Central memory CD4-positive, alpha-beta T cell (primary cell): ENCODE measurements at places on chromosomes 16 and 17.

DNA sequence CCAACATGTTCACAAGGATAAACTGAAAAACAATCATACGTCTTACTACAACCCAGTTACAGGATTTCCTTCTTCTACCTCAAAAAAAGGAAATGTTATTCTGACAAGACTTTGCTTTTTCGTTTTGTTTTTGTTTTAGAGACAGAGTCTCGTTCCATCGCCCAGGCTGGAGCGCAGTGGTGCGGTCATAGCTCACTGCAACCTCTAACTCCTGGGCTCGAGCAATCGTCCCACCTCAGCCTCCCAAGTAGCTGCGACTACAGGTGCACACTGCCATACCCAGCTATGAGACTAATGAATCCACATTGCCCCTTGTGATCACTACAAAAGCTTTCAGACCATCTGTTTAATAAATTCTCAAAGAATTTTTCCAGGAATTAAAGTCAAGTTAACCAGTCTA lies 8.8 kb upstream of the TRIM37 start:
- DNase-seq = no peak

- no peak for DNase-seq
Measured at GRCh38 chr17:33603789-33604188, 310.7 kb upstream of the ASIC2 start.

DNA sequence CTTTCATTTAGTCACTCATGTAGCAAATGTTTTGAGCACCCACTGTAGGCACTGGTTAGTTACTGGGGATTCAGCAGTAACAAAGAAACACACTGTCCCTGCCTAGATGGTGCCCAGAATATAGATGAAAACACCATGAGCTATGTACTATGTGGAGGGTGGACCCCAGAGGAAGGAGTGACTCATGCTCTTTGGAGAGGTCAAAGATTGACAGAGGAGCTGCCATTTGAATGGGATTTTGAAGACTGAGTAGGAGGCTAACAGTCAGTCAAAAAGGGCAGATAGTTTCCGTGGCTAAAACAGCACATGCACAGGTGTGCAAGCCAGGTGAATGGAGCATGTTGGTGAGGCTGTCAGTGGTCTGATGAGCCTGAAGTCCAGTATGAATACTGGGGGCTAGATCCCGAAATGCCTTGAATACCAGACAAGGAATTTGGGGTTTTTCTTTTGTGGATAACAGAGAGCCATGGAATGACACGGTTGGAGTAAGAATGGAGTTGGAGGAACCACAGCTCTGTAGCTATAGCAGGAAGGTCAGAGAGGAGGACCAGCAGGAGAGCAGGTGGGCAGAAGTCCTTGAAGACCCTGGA lies 6.1 kb downstream of the IL21R start:
- peak; percentile 13 for DNase-seq

DNA sequence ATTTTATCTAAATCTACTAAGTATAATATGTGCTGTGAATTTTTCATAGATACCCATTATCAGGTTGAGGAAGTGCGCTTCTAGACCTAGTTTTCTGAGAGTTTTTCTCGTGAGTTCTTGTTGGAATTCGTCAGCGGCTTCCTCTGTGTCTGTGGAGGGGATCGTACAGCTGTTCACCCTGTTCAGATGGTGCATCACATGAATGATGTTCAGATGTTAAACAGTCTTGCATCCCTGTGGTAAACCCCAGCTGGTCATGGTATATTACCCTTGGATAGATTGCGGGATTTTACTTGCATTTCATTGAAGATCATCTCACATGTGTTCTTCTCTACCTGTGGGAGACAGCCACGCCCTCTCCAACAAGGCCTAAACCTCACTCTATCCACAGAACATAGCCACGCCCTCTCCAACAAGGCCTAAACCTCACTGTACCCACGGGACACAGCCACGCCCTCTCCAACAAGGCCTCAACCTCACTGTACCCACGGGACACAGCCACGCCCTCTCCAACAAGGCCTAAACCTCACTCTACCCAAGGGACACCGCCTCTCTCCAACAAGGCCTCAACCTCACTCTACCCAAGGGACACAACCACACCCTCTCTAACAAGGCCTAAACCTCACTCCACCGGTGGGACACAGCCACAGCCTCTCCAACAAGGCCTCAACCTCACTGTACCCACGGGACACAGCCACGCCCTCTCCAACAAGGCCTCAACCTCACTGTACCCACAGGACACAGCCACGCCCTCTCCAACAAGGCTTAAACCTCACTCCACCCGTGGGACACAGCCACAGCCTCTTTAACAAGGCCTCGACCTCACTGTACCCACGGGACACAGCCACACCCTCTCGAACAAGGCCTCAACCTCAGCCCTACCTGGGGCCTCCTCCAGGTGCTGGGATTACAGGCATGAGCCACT lies 180.2 kb upstream of the CHMP6 start:
- peak; percentile 23 for DNase-seq

GRCh38 chr16:26453215-26453614 lies 613.5 kb upstream of the C16orf82 start:
- no peak for DNase-seq

GRCh38 chr16:12902511-12903372 lies 1.3 kb downstream of the SHISA9 start:
- no peak for DNase-seq
